ENCODE measurements at places on chromosomes 13 and 19. TPM values are rescaled to one million over a fixed set of nuclear protein-coding genes. Genes with fewer than 3 reads are reported as not detected.

Gene LIM2
- not detected for total RNA-seq

Gene CYP4F8
- not detected for total RNA-seq

Gene KIR2DL4
- not detected for total RNA-seq

Gene ENOX1
- 9.1 TPM for total RNA-seq

Gene NKPD1
- 2.4 TPM for total RNA-seq

Gene FGF22
- 0.68 TPM for total RNA-seq

Gene ATP4A
- not detected for total RNA-seq

Gene CCDC169
- total RNA-seq: not detected

Gene ERFL
- total RNA-seq: 0.49 TPM

Gene EHD2
- total RNA-seq: 14.6 TPM

Gene CD22
- total RNA-seq: not detected

Gene TBXA2R
- total RNA-seq: not detected

Gene CRB3
- total RNA-seq: 54.5 TPM

Gene FCAR
- total RNA-seq: not detected

Gene ANKRD24
- 0.16 TPM for total RNA-seq

Gene COG6
- total RNA-seq: 63.6 TPM

Gene ZNF568
- not detected for total RNA-seq

Gene U2AF2
- 289 TPM for total RNA-seq

Gene GAPDHS
- total RNA-seq: not detected

Gene EPSTI1
- total RNA-seq: 80.6 TPM

Gene TEKTIP1
- total RNA-seq: 1.9 TPM

Gene ABHD13
- total RNA-seq: 9.5 TPM

Gene SYT3
- 0.70 TPM for total RNA-seq

Gene GFY
- not detected for total RNA-seq

Gene OR10H1
- not detected for total RNA-seq

Gene CFD
- total RNA-seq: 6.1 TPM

Gene FUT2
- 16.3 TPM for total RNA-seq

Gene DCT
- total RNA-seq: not detected

Gene CEACAM7
- total RNA-seq: not detected

Gene PSG3
- total RNA-seq: not detected

Gene ZNF160
- total RNA-seq: 30.6 TPM

Gene IL27RA
- total RNA-seq: 4.7 TPM

Gene INSR
- 22.6 TPM for total RNA-seq

Gene ICAM5
- total RNA-seq: 3.2 TPM

Gene IGFL2
- 57.7 TPM for total RNA-seq

Gene PGLYRP1
- total RNA-seq: not detected

Gene ZNF837
- total RNA-seq: 2.2 TPM

Gene MAST3
- total RNA-seq: 8.0 TPM

Gene CEACAM5
- total RNA-seq: 1.3 TPM

Gene CBY2
- 0.67 TPM for total RNA-seq

Gene OR4F17
- total RNA-seq: not detected

Gene SLC25A41
- total RNA-seq: 0.23 TPM

Gene APOC1
- total RNA-seq: 246 TPM

Gene ELSPBP1
- total RNA-seq: not detected

Gene CLDN10
- not detected for total RNA-seq

Gene ADGRE3
- total RNA-seq: not detected

Gene CACNG6
- 1.6 TPM for total RNA-seq

Gene WDR62
- total RNA-seq: 30.6 TPM

Gene ZNF563
- total RNA-seq: 3.4 TPM

Gene PDE4A
- 3.7 TPM for total RNA-seq

Gene GARIN5A
- 1.5 TPM for total RNA-seq

Gene KBTBD6
- 9.3 TPM for total RNA-seq

Gene ZNF653
- 8.9 TPM for total RNA-seq

Gene CATSPERD
- total RNA-seq: not detected

Gene SLITRK1
- not detected for total RNA-seq

Gene ATXN8OS
- total RNA-seq: not detected

Gene KLK5
- not detected for total RNA-seq

Gene PCP2
- 1.9 TPM for total RNA-seq

Gene ZNF284
- total RNA-seq: 3.6 TPM
